ENCODE measurements at places on chromosomes 4 and X.

DNA sequence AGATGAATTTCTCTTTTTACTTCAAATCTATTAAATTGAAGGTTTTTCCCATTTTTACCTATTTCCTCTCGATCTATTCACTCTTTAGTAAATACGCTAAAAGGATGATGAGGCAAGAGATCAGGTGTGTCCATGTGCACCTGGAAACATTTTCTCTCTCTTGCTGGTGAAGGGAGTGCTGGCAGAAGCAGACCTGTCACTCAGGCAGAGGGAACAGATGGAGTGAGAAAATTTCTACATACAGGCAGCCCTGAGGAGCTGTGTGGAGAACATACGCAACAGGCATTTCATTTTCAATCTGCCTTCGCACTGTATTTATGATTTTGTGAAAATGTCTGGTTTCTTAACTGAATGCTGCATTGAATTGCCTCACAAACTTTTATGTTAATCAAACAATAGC is 249.5 kb downstream of the GPM6A start:
- H3K4me3 ChIP-seq = no peak overlapping the region
- no peaks in the 10 kb centered on the region for H3K36me3 ChIP-seq
- H3K27ac ChIP-seq = no peak overlapping the region
- no peaks in the 10 kb centered on the region for H3K27me3 ChIP-seq

- H3K36me3 ChIP-seq = no peaks in the 10 kb centered on the region
- H3K4me1 ChIP-seq = no peaks in the 10 kb centered on the region
- H3K27me3 ChIP-seq = no peaks in the 10 kb centered on the region
- no peak overlapping the region for H3K4me3 ChIP-seq
- DNase-seq = no peak
These were observed 426.0 kb upstream of the NR3C2 start for GRCh38 chr4:148868191-148868590.

- H3K4me3 ChIP-seq = peak overlapping the region; percentile 86
- peaks cover 61% of the 10 kb centered on the region for H3K4me1 ChIP-seq
- H3K27ac ChIP-seq = peak overlapping the region; percentile 88
- H3K36me3 ChIP-seq = peaks cover 18% of the 10 kb centered on the region
- no peak for DNase-seq
These were observed 11.1 kb upstream of the TMEM156 start for GRCh38 chr4:39043058-39043860.

GRCh38 chr4:6231663-6232165 is 31.4 kb upstream of the JAKMIP1 start:
- H3K27me3 ChIP-seq = peaks cover 6% of the 10 kb centered on the region
- no peak overlapping the region for H3K4me3 ChIP-seq
- no peaks in the 10 kb centered on the region for H3K4me1 ChIP-seq
- H3K27ac ChIP-seq = no peak overlapping the region

GRCh38 chr4:158193171-158193749 is 17.0 kb upstream of the TMEM144 start:
- no peaks in the 10 kb centered on the region for H3K4me1 ChIP-seq
- H3K36me3 ChIP-seq = no peaks in the 10 kb centered on the region
- DNase-seq = no peak
- no peak overlapping the region for H3K27ac ChIP-seq

GRCh38 chrX:115679460-115679859 is 118.5 kb downstream of the PLS3 start:
- H3K27me3 ChIP-seq = no peaks in the 10 kb centered on the region
- no peaks in the 10 kb centered on the region for H3K36me3 ChIP-seq
- no peak for DNase-seq
- H3K27ac ChIP-seq = no peak overlapping the region

GRCh38 chr4:112514647-112515197 is 1.3 kb downstream of the NEUROG2 start:
- H3K36me3 ChIP-seq = peaks cover 2% of the 10 kb centered on the region
- DNase-seq = no peak
- peaks cover 77% of the 10 kb centered on the region for H3K27me3 ChIP-seq
- peak overlapping the region; percentile 92 for H3K4me3 ChIP-seq

- no peaks in the 10 kb centered on the region for H3K27me3 ChIP-seq
- H3K4me1 ChIP-seq = no peaks in the 10 kb centered on the region
- no peak for DNase-seq
- no peak overlapping the region for H3K4me3 ChIP-seq
- no peak overlapping the region for H3K27ac ChIP-seq
These were observed 135.2 kb downstream of the PDE5A start for GRCh38 chr4:119493419-119493818.

- no peak for DNase-seq
- H3K27me3 ChIP-seq = no peaks in the 10 kb centered on the region
- no peaks in the 10 kb centered on the region for H3K36me3 ChIP-seq
- no peak overlapping the region for H3K27ac ChIP-seq
These were observed 25.7 kb upstream of the HS6ST2 start for GRCh38 chrX:132984058-132984650.

GRCh38 chrX:69313617-69314290 is 148.5 kb upstream of the PJA1 start:
- H3K36me3 ChIP-seq = no peaks in the 10 kb centered on the region
- no peak overlapping the region for H3K27ac ChIP-seq
- no peak for DNase-seq
- H3K4me3 ChIP-seq = no peak overlapping the region
- no peaks in the 10 kb centered on the region for H3K4me1 ChIP-seq

GRCh38 chrX:153244767-153245166 is 65.7 kb downstream of the MAGEA1 start:
- peaks cover 5% of the 10 kb centered on the region for H3K27me3 ChIP-seq
- no peaks in the 10 kb centered on the region for H3K4me1 ChIP-seq
- no peak for DNase-seq
- H3K4me3 ChIP-seq = no peak overlapping the region
- H3K36me3 ChIP-seq = no peaks in the 10 kb centered on the region

- H3K27ac ChIP-seq = no peak overlapping the region
- no peak for DNase-seq
- H3K4me1 ChIP-seq = no peaks in the 10 kb centered on the region
- H3K27me3 ChIP-seq = no peaks in the 10 kb centered on the region
These were observed 156.5 kb upstream of the ZCCHC13 start for GRCh38 chrX:74147439-74147838.

GRCh38 chrX:97895751-97896150 is 1012.0 kb downstream of the RPA4 start:
- H3K36me3 ChIP-seq = no peaks in the 10 kb centered on the region
- H3K27ac ChIP-seq = no peak overlapping the region
- no peaks in the 10 kb centered on the region for H3K27me3 ChIP-seq
- no peaks in the 10 kb centered on the region for H3K4me1 ChIP-seq
- DNase-seq = no peak
- H3K4me3 ChIP-seq = no peak overlapping the region

DNA sequence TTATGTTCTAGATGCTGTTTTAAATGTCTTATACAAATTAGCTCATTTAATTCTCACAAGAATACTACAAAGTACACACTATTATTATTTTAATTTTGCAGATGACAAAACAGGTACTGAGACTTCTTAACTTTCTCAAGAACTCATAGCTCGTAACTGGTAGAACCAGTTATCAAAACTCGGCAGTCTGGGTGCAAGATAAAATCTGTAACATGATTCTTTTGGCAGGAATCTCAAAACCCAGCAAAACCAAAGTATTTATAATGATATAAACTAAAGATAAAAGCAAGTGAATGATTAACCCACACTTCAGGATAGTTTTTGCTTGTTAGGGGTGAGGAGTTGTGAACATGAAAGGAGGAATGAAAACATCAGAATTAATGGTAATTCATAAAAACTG is 27.6 kb downstream of the CLNK start:
- H3K27me3 ChIP-seq = no peaks in the 10 kb centered on the region
- peaks cover 6% of the 10 kb centered on the region for H3K4me1 ChIP-seq
- H3K36me3 ChIP-seq = no peaks in the 10 kb centered on the region
- no peak for DNase-seq
- H3K27ac ChIP-seq = no peak overlapping the region

DNA sequence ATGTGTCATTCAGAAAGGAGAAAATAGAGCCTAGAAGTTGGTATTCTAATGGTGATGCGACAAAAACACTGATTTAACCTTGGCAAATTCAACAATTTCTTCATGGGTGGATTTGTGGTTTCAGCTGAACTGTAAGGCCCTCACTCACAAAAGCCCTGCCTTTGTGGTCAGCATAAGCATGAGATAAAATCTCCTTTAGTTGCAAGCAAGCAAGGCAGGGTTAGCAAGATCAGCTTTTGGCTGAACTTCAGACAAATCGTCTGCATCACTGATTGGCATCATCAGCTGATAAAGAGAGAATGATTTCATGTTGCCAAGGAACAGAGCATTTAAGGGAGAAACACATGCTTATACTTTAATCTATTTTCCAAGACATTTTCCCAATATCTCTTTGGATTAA is 2582.2 kb downstream of the PCDH7 start:
- no peak overlapping the region for H3K27ac ChIP-seq
- H3K27me3 ChIP-seq = no peaks in the 10 kb centered on the region
- DNase-seq = no peak
- H3K36me3 ChIP-seq = no peaks in the 10 kb centered on the region
- no peaks in the 10 kb centered on the region for H3K4me1 ChIP-seq

DNA sequence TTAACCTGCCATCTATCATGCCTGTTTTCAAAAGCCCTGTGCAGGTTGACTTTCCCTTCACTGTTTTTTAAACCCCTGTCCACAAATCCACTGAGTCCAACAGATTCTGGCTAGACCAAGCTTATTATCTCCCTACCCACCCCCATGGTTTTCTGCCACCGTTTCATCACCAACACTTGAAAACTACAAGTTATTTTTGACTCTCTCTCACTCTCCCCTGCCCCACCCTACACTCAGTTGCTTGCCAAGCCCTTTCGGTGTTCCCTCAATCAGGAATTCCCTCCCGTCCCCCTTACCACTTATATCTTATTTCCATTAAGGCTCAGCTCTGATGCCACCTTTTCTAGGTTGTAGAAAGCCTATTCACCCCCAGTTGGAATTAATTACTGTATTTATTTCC is 29.7 kb downstream of the ATG4A start:
- no peaks in the 10 kb centered on the region for H3K27me3 ChIP-seq
- H3K27ac ChIP-seq = no peak overlapping the region
- H3K4me3 ChIP-seq = no peak overlapping the region
- H3K36me3 ChIP-seq = peaks cover 5% of the 10 kb centered on the region
- DNase-seq = no peak

DNA sequence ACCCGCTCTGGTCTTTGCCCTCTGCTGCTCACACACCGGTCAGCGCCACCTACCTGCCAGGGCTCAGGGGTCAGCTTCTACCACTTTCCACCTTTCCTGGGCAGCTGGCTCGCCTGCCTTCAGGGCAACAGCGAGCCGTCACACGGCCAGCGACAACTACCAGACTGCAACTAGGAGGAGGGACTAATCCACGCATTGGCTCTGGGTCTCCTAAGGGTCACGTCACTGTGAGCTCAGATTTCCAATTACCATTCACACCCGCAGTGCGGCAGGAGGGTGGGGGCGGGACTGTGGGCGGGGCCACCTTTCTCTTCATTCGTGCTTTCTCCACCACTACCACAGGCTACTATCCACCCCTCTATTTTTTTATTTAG is at the start of gene BEX5:
TSS of gene BEX5 (minus strand) at position 172 of the 374 bp plus-strand sequence. CDS start 1,712 bp downstream, outside the sequence.
- H3K36me3 ChIP-seq = no peaks in the 10 kb centered on the region
- H3K27ac ChIP-seq = peak within 1 kb of the TSS; percentile 75

All from activated B cell treated with CpG ODN at 0.5 μM for 24 hours (primary cell).